ENCODE measurements at places on chromosomes 7 and 10.

DNA sequence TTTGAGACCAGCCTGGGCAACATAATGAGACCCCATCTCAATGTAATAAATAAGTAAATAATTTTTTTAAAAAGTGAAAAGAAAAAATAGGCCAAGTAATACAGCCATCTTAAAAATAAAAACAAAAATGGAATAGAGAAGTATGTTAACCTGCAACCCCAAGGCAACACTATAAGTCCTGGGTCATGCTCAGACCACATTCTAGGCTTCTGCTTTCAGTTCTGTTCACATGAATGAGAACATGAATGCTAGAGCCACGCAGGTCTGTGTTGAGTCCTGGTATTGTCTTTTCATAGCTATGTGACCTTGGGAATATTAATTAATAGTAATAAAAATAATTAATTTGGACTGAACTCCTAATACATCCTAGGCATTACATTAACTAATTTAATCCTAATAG is 284.0 kb downstream of the AUTS2 start:
- no peak for DNase-seq

DNA sequence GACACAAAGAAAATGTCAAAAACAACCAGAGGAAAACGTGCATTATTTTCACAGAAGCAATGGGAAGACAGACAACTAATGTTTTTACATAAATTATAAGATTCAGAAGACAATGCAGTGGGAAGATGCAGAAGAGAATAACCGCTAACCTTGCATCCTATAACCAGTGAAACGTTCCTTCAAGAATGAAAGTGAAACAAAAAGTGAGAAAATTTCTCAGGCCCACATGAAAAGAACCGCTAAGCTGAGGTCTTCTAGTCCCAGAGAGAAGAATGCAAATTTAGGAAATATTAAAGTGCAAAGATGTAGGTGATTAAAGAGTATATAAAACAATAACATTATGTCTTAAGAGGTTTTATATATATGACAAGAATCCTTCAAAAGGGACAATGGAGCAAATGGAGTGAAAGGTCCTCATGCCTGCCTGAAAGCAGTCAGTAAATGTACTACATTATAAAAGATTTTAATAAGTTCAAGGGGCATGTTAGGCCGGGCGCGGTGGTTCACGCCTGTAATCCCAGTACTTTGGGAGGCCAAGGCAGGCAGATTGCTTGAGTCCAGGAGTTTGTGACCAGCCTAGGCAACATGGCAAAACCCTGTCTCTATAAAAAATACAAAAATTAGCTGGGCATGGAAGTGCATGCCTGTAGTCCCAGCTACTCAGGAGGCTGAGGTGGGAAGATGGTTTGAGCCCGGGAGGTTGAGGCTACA is 43.1 kb upstream of the DDC start:
- no peak for DNase-seq

DNA sequence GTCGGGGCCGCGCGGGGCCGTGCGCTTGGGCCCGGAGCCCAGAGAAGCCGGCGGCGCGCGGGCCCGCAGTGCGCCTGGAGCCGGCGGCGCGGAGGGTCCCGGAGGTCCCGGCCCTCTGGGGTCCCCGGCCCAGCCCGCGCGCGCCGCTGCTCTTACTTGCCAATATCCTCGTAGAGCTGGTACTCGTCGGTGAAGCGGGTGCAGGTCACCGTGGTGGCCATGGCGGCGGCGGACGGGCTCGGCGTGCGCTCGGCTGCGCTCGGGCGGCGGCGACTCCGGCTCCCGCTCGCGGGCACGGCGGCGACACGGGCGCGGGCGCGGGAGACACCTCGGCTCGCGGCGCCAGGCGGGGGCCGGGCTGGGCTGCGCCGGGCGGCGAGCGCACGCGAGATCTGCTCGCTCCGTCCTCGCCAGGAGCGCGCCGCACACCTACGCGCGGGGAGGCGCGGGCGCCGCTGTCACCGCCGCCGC is at the start of gene CAMK2B:
TSS of gene CAMK2B (minus strand) at position 394 of the 471 bp plus-strand sequence. CDS start at position 221, 173 bp downstream.
- no peak for DNase-seq

- no peak for DNase-seq
These were observed 239.2 kb upstream of the AKR1E2 start for GRCh38 chr10:4586776-4587175.

GRCh38 chr7:22979861-22980260 is 34.1 kb downstream of the HYCC1 start:
- DNase-seq: no peak

DNA sequence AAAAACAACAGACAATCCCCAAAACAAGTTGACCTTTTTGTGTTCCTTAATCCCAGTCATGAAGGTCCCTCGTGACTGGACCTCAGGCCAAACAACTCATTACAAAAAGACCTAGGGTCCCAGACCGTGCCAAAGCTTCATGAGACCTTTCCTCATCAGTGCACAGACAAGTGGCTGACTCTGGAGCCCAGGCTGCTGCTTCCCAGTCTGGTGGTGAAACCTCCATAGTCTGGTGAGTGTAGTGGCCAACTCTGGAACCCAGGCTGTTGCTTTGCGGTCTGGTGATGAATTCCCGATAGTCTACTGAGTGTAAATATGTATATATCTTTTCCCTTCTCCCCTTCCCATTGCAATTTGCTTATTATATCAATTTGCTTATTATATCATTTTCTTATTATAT is 22.1 kb upstream of the SLC18A3 start:
- DNase-seq: no peak

DNA sequence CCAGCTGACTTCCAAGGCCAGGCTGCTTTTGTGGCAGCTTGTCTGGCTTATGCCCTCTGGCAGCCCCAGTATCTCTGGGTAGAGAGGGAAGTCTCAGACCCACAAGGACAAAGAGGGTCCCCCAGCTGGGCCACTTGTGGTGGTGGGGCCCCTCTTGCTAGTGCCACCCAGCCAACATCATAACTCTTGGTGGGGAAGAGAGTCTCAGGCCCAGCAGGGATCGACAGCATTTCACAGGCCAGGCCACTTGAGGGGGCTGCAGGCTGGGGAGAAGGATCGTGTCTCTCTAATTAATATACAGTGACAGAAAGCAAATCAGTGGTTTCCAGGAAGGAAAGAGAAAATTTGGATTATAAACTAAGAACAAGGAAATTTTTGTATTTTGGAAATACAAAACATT is 76.0 kb downstream of the TYW1B start:
- no peak for DNase-seq

DNA sequence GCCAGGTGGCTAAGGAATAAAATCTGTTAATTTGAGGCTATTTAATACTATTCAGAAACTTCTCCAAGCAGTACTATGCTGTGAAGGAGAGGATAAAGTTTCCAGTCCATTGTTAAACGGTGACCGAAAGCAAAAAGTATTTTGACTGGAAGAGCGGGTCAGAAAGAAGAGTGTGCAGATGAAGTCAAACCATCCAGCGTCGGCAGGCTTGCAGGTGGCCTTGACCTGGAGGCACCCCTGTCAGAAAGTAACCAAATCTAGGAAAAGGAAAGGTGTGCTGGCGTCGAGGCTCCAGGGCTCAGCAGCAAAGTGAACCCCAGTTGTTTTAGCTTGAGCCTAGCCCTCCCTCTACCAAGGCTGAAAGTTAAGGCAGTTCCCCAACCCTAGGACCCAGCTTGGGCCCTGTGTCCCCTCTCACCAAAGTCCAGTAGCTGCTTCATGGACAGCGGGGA is 544 bp downstream of the PDK4 start:
- DNase-seq: no peak

- DNase-seq: no peak
These were observed 8.1 kb downstream of the IL2RA start for GRCh38 chr10:6053816-6054631.

DNA sequence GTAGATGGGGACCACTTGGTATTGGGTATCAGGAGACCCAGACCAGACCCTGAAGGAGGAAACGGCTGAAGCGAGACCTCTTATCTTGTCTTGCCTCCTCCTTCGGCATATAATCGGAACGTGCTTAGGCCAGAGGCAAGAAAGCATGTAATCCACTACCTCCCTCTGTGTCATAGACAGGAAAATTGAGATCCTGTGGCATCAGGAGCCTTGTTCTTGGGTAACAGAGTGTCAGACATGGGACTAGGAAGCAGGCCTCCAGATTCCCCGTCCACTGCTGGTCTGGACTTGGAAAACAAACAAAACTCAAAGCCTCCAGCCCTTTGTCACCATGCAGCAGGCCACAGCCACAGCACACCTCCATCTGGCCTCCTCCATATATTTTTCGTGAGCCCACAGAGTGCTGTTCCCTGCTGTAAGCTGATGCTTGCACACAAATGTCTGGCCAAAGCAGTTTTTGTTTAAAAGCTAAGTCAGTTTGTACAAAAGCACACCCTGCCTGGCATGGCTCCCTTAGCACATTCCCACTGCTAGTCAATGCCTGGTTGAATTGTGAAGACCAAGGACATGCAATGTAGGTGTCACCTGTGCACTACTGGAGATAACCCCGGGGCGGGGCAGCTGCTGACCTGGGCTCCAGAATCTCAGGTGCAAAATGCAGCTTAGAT is 510.9 kb downstream of the RPS24 start:
- DNase-seq: no peak

- no peak for DNase-seq
These were observed 44.2 kb upstream of the PPP2R2D start for GRCh38 chr10:131856441-131857094.

DNA sequence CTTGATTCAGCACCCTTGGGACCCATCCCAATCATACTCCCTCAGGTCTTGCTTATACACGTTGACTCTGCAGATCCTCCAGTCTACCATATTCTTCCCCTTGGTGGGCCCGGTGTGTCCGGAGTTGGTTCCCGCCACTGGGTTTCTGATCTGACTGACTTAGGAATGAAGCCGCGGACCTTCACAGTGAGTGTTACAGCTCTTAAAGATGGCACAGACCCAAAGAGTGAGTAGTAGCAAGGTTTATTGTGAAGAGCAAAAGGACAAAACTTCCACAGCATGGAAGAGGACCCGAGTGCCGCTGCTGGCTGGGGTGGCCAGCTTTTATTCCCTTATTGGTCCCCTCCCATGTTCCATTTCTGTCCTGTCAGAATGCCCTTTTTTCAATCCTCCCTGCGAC is 5.9 kb upstream of the GDF10 start:
- no peak for DNase-seq

DNA sequence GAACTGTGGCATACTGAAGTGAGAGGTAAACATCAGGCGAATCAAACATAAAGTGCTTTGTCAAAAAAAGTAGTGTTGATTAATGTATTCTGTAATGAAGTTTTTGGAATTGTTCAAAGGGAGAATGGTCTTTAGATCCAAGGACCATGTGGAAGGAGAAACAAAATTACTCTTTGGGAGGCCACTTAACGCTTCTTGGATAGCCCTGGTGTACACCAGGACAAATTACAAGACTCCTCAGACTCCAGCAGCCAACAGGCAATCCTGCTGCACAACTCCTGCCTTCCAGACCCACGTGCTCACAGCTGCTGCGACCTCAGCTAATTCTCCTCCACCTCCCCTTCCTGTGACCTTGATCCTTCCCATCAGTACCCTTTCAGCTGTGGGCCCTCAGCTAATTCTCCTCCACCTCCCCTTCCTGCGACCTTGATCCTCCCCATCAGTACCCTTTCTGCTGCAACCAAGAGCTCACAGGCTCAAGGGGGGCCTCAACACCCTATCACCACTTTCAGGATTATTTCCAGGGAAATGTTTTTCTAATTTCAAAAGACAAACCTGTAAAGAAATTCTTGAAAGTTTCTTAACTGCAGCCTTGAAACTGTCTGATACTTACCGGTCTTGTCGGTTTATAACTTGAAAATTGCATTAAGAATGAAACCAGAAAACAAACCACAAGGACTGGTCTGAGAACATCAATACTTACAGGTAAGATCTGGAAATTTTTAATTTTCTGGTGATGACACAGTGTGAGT is 29.7 kb upstream of the DDC start:
- no peak for DNase-seq

- DNase-seq: no peak
These were observed 165.7 kb upstream of the ITGB1 start for GRCh38 chr10:33123680-33124079.

GRCh38 chr10:36048236-36048635 is 406.1 kb upstream of the FZD8 start:
- no peak for DNase-seq

DNA sequence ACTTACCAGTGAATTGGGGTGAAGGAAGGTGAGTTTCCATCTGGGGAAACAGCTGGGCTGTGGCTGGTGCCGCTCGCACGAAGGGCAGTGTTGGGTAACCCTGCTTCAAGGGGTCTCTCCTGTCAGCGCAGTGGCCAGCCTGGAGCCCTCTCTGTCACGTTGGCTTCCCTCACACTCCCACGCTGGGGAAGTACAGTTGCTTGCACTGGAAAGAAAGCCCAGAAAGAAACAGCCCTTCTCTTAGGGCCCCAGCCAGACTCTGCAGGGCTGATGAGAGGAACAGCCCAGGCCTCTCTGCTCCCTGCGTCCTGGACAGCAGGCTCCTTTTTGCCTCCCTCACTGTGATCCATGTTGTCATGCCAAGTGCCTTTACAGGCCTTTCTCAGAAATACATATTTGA is 40.3 kb upstream of the TRIM8 start:
- no peak for DNase-seq

Measured in NCI-H510A treated with DMSO at 0.1 percent for 48 hours (cell line).